ENCODE measurements at places on chromosomes 5 and 9. TPM values are rescaled to one million over a fixed set of nuclear protein-coding genes. Genes with fewer than 3 reads are reported as not detected.

GRCh38 chr9:124752967-124753366 lies 18.1 kb downstream of the NR6A1 start:
- no peak overlapping the region for H3K27ac ChIP-seq
- DNase-seq: no peak
- no peak overlapping the region for H3K4me3 ChIP-seq
- no peaks in the 10 kb centered on the region for H3K27me3 ChIP-seq

The SHISAL2B gene
- not detected for total RNA-seq

GRCh38 chr9:88076286-88077070 lies 61.8 kb downstream of the SPATA31C2 start:
- H3K27ac ChIP-seq: peak overlapping the region; percentile 95
- H3K4me3 ChIP-seq: peak overlapping the region; percentile 85
- H3K27me3 ChIP-seq: no peaks in the 10 kb centered on the region
- H3K4me1 ChIP-seq: peaks cover 31% of the 10 kb centered on the region

The CDC20B gene
- not detected for total RNA-seq

DNA sequence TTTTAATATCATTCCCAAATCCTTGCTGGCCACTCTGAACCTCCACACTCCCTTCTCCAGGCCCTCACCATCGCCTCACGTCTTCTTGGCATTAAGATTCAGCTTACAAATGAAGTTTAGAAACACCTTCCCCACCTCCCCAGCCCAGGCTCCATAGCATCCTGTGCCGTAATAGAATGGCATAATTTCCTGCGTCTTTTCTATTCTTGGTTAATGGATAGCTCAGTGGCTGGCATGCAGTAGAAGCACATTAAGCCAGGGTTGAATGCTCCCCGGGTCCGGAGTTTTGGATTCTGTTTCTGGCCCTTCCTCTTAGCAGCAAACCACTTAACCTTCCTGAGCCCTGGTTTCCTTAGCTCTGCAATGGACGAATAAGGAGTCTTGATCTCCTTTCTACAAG lies 13.8 kb downstream of the WWC1 start:
- H3K36me3 ChIP-seq: no peaks in the 10 kb centered on the region
- no peaks in the 10 kb centered on the region for H3K27me3 ChIP-seq
- H3K4me1 ChIP-seq: peaks cover 36% of the 10 kb centered on the region
- no peak overlapping the region for H3K27ac ChIP-seq
- no peak for DNase-seq

The PKD2L2 gene
- not detected for total RNA-seq

The SCGB3A2 gene
- not detected for total RNA-seq

The PCDHGC5 gene
- 0.69 TPM for total RNA-seq

The COMMD10 gene
- total RNA-seq: 23.2 TPM

The RNF14 gene
- total RNA-seq: 78.0 TPM

DNA sequence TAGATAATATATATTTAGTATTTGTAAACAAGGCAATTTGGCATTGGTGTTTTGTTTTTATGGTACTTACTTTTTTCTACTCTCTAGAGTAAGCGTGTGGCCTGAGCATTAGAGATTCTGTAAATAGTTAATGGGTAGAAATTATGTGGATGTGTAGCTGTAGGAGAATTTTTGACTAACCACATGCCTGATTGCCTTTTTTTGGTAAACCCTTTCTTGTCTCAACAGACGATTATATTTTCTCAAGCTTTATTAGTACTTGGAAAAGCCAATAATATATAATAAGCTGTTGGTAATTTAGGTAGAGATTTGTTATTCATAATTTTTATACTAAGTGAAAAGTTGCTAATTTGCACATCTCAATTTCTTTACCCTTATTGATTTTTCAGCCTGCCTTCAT lies 76.8 kb downstream of the FCHO2 start:
- H3K36me3 ChIP-seq: peaks cover 23% of the 10 kb centered on the region
- H3K27me3 ChIP-seq: no peaks in the 10 kb centered on the region
- peak overlapping the region; percentile 51 for H3K27ac ChIP-seq
- peaks cover 16% of the 10 kb centered on the region for H3K4me1 ChIP-seq
- no peak for DNase-seq
- no peak overlapping the region for H3K4me3 ChIP-seq

- peak within 1 kb of the TSS; percentile 69 for H3K4me3 ChIP-seq
- H3K36me3 ChIP-seq: peaks cover 5% of the 10 kb centered on the region
- no peaks in the 10 kb centered on the region for H3K4me1 ChIP-seq
- DNase-seq: peak; percentile 40
- peaks cover 66% of the 10 kb centered on the region for H3K27me3 ChIP-seq
- no peak within 1 kb of the TSS for H3K27ac ChIP-seq
Observed at GRCh38 chr5:95284572-95285408, at the start of gene MCTP1. MCTP1 (minus strand) TSS chr5:95285094.

- H3K4me3 ChIP-seq: no peak overlapping the region
- H3K27me3 ChIP-seq: peaks cover 21% of the 10 kb centered on the region
- H3K4me1 ChIP-seq: no peaks in the 10 kb centered on the region
- no peaks in the 10 kb centered on the region for H3K36me3 ChIP-seq
- DNase-seq: no peak
Observed at GRCh38 chr9:136773386-136774044, 9.2 kb upstream of the LCN15 start.

- H3K4me3 ChIP-seq: no peak overlapping the region
- no peaks in the 10 kb centered on the region for H3K36me3 ChIP-seq
- DNase-seq: peak; percentile 84
- H3K27ac ChIP-seq: peak overlapping the region; percentile 96
- peaks cover 16% of the 10 kb centered on the region for H3K4me1 ChIP-seq
- H3K27me3 ChIP-seq: no peaks in the 10 kb centered on the region
Observed at GRCh38 chr5:45578270-45578669, 117.9 kb downstream of the HCN1 start.

DNA sequence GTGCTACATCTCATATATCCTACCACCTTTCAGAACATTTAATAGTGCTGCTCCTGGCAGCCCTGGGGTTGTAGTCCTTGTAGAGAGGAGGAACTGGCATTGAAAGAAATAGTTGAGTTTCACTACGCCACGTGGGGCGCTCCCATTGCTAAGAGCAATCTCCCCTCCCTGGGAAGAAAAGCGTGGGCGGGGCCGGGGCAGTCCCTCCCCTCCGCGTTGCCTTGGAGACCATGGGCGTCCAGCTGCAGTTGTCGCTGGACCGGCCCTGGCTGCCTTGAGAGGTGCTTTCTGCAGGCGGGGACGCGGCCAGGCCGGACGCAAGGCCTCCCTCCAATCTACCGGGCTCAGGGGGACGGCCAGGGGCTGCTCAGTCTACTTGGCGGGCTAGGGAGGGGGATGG lies 368 bp upstream of the CCDC180 start:
- H3K36me3 ChIP-seq: no peaks in the 10 kb centered on the region
- no peaks in the 10 kb centered on the region for H3K4me1 ChIP-seq
- H3K27me3 ChIP-seq: no peaks in the 10 kb centered on the region
- DNase-seq: no peak
- no peak overlapping the region for H3K4me3 ChIP-seq

GRCh38 chr9:129964901-129965734 lies 77.9 kb downstream of the FNBP1 start:
- H3K27ac ChIP-seq: no peak overlapping the region
- no peaks in the 10 kb centered on the region for H3K27me3 ChIP-seq
- peaks cover 18% of the 10 kb centered on the region for H3K4me1 ChIP-seq
- H3K4me3 ChIP-seq: no peak overlapping the region

DNA sequence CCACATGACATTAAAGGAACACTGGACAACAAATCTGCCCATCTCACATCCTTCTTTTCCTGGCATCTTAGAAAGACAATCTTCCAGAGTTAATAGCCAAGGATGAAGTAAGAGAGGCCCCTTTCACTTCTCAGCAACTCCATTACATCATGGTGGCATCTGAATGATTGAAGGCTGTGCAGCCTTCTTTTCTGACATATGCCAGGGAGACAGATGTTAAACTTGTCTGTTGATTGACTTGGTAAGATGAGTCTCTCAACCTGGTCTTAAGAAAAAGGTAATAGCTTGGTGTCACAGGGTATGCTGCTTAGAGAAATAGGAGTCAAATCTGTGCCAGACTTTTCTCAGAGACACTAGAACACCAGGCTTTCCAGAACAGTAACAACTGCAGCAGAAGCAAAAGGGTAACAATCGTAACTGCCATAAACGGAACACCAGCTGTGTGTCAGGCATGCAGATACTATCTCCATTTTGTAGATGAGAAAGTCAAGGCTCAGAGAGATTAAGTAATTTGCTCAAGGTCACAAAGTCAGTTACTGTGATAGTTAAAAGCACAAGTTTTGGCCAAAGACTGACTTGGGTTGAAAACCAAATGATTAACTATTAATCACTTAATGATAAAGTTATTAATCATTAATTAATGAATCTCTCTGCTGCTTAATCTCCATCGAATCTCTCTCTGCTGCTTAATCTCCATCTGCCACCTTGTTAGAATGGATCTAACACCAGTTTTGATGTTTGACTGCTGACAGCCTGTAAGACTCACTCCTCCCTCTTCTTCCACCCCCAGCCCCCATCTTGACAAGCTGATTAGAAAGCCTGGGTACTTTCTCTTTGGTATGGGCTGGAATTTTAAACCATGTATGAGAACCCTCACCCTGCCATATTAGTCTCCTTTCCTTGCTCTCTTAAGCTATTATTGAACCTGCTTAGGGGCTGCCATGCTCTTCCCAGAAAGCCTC lies 353.5 kb downstream of the ENC1 start:
- H3K4me3 ChIP-seq: no peak overlapping the region
- H3K27me3 ChIP-seq: no peaks in the 10 kb centered on the region
- peak overlapping the region; percentile 88 for H3K27ac ChIP-seq
- DNase-seq: no peak
- H3K4me1 ChIP-seq: peaks cover 24% of the 10 kb centered on the region
- H3K36me3 ChIP-seq: no peaks in the 10 kb centered on the region

- H3K36me3 ChIP-seq: peaks cover 77% of the 10 kb centered on the region
- no peak for DNase-seq
- H3K27ac ChIP-seq: no peak overlapping the region
- H3K27me3 ChIP-seq: no peaks in the 10 kb centered on the region
Observed at GRCh38 chr5:14411216-14411615, 170.4 kb upstream of the OTULINL start.

DNA sequence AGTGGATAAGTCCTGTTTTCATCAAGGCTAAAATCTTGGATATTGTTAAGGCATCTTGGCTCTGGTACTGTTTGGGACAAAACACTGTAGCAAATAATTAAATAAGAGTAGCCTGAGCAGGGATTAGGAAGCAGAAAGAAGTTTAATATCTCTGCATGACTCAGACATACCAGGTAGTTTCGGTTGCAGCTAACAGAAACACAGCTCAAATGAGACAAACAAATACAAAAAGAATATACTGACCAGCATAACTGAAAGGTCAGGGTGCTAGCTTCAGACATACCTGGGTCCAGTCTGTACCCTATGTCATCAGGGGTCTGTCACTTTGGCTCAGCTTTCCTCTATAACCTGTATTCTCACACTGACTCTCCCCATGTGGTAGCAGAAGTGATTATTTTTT lies 156.4 kb upstream of the MAP3K1 start:
- no peak overlapping the region for H3K4me3 ChIP-seq
- no peaks in the 10 kb centered on the region for H3K36me3 ChIP-seq
- DNase-seq: peak; percentile 35
- peaks cover 11% of the 10 kb centered on the region for H3K4me1 ChIP-seq
- H3K27me3 ChIP-seq: no peaks in the 10 kb centered on the region
- peak overlapping the region; percentile 18 for H3K27ac ChIP-seq

DNA sequence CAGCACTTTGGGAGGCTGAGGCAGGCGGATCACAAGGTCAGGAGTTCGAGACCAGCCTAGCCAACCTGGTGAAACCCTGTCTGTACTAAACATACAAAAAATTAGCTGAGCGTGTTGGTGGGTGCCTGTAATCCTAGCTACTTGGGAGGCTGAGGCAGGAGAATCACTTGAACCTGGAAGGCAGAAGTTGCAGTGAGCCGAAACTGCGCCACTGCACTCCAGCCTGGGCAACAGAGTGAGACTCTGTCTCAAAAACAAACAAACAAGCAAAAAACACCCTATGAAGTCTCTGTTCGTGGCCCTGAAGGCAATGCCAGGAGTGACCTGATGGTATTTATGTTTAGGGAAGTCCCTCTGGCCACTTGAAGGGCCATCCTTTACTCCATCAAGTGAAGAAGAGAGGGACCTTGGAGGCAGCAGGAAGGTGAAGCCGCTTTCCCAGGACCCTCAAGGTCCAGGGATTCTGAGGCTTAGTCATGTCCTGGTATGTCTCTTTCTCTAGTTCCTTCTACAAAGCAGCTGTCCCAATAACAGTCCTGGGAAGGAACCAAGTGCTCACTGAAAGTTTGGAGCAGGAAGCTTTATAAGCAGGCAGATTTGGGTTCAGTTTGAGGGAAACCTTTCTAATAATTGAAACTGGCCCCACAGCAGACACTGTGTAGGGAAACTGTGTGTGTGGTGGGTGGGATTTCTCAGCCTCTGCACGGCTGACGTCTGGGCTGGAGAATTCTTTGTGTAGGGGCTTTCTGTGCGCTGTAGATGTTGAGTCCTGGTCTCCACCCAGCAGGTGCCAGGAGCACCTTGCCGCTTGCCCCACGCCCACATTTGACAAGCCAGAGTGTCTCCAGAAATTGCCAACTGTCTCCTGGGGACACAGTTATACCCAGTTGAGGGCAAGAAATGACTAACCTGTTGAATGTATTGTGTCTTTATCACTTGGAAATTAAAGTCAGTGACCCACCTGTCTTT lies 12.5 kb downstream of the PHF2 start:
- peaks cover 10% of the 10 kb centered on the region for H3K36me3 ChIP-seq
- H3K27me3 ChIP-seq: no peaks in the 10 kb centered on the region
- no peak overlapping the region for H3K27ac ChIP-seq

- no peaks in the 10 kb centered on the region for H3K27me3 ChIP-seq
- H3K36me3 ChIP-seq: peaks cover 6% of the 10 kb centered on the region
- H3K4me3 ChIP-seq: no peak overlapping the region
Observed at GRCh38 chr5:102737161-102737560, 17.9 kb upstream of the PAM start.

DNA sequence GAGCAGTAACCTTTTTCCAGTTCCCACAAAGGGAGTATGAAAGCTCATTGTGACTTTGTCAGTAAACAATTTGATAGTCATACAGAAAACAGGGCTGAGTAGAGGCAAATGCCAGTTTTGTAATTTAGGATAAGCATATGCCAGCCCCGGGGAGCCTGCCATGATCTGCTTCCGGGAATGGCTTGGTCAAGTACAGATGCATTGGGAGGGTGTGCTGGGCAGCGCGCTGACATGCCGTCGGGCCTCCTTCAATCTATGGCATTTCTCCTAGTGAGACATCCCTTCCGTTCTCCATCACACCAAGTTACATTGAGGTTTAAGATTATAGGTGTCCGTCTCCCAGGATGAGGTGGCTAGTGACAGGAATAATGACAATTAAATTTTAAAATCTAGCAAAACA lies 48.6 kb downstream of the GNA14 start:
- no peak overlapping the region for H3K27ac ChIP-seq
- no peak for DNase-seq
- no peaks in the 10 kb centered on the region for H3K27me3 ChIP-seq
- H3K36me3 ChIP-seq: no peaks in the 10 kb centered on the region

DNA sequence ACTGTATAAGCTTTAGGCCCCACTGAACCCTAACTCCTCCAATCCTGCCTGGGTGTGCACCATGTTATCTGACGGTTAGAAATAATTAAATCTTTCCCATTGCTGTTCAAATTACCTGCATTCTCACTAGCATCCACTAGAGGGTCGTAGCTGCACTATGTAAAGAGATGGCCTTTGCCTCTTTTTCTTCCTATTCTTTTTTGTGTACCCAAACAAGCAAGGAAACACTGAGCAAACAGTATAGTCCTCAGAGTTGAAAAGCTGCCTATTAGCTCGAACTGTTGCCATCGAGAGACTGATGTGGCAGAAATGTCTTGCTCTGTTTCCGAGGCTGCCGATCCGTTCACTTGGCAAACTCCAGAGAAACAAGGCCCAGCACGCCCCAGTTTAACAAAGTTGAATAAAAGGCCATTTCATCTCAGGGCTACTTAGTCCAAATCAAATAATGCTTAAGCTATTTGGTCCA lies 163.8 kb upstream of the TRPM3 start:
- peaks cover 6% of the 10 kb centered on the region for H3K36me3 ChIP-seq
- peaks cover 32% of the 10 kb centered on the region for H3K27me3 ChIP-seq
- no peak overlapping the region for H3K4me3 ChIP-seq
- H3K4me1 ChIP-seq: peaks cover 5% of the 10 kb centered on the region
